Activated naive CD4-positive, alpha-beta T cell (primary cell): ENCODE measurements at places on chromosomes 2 and 18.

DNA sequence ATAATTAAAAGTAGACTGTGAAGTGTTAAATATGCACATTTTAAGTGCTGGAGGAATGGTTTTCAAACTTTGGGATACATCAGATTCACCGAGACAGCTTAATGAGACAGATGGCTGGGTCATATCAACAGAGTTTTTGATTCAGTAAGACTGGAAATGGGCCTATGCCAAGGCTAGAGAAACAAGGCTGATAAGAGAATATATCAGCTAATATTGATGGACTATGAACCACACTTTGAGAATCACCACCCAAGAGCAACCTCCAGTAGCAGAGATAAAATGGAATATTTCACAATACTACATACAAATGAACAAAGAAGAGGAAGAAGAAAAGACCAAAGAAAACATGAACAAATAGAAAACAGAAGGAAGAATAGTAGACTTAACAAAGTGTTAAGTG is 450.2 kb upstream of the KLHL29 start:
- no peak for DNase-seq

GRCh38 chr2:147098940-147099339 is 745.9 kb upstream of the ACVR2A start:
- DNase-seq: no peak

GRCh38 chr2:200438251-200438650 is 71.6 kb downstream of the KCTD18 start:
- DNase-seq: no peak

GRCh38 chr18:75343389-75343788 is 84.1 kb downstream of the SMIM21 start:
- no peak for DNase-seq

DNA sequence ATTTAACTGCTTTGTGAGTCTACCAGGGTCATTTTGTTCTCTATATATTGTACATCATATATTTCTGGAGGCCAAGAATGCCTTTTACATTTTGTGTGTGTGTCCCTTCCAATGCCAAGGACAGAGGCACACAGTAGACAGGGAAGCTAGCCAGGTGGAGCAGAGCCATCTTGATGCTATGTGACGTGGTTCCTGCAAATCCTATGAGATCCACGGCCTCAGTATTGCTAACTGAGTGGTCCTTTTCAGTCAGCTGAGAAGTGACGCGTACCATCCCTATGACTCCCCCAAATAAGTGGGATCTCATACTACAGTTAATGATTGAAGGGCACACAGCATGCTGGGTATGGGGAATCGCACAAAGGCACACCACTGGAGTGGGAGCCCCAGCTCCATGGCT is 27.3 kb downstream of the CCDC141 start:
- no peak for DNase-seq

DNA sequence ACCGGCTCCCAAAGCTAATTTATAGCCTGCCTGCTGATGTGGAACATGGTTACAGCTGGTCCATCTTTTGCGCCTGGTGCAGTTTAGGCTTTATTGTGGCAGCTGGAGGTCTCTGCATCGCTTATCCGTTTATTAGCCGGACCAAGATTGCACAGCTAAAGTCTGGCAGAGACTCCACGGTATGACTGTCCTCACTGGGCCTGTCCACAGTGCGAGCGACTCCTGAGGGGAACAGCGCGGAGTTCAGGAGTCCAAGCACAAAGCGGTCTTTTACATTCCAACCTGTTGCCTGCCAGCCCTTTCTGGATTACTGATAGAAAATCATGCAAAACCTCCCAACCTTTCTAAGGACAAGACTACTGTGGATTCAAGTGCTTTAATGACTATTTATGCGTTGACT is 51.4 kb downstream of the TMEM178A start:
- DNase-seq: no peak

DNA sequence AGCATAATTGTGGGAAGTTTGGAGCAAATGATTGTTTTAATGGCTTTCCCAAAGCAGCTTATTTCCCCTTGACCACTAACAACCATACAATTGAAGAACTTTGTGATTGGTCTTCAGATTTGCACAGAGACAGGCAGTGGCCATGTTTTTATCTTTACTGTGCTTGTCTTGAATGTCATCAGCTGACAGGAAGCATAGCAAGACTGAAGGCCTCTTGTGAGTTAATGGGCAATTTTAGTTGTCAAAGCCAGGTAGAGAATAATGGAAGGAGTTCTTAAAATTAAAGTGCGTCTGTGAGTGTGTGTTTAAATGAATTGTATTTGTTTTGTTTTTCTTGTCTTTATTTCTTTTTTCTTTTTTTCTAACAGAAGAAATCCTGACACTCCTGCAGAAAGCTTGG is 809.9 kb downstream of the TSN start:
- DNase-seq: no peak

- DNase-seq: no peak
Observed at GRCh38 chr2:88658881-88659537, 31.7 kb upstream of the EIF2AK3 start.

GRCh38 chr18:48693625-48694262 is 154.9 kb downstream of the CTIF start:
- no peak for DNase-seq

DNA sequence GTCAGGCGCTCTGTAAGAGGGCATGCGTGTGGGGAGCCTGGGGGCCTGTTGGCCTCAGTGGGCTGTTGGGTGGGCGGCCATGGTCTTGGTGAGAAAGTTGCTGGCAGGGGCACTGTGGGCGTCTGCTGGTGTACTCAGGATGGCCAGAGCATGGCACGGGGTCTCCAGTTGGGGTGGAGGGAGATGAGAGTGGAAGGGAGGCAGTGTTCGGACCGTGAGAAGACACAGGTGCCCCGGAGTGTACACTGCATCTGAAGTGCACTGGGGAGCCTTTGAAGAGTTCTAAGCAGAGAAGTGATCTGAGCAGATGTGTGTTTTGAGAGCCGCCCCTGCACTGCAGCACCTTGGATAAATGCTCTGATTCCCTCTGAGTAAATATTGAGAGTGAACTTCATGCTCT is 150.8 kb downstream of the LDLRAD4 start:
- DNase-seq: no peak

GRCh38 chr2:41488888-41489287 is 558.9 kb upstream of the PKDCC start:
- DNase-seq: no peak

GRCh38 chr2:191866195-191866594 is 19.3 kb upstream of the CAVIN2 start:
- no peak for DNase-seq

- no peak for DNase-seq
Observed at GRCh38 chr18:13136056-13136903, 82.3 kb upstream of the LDLRAD4 start.

- no peak for DNase-seq
Observed at GRCh38 chr2:125491663-125492062, 1164.3 kb upstream of the GYPC start.

GRCh38 chr2:186466743-186467142 is 19.3 kb upstream of the ZC3H15 start:
- no peak for DNase-seq

DNA sequence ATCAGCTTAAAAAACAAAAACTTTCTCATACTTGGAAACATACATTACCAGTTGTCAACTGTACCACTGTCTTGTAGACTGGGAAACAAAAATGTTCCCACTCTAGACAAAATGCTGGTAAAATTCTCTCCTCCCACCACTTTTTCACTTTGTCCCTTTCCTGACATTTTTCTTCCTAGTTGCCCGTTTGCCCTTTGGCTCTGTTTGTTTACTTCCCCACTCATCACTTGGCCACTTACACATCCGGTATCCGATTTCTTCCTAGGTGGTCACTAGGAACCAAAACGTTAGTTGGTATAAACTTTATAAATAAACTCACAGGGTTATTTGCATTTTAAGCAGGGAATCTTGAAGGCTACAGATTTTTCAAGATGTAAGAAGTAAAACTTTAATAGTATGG is 84.9 kb downstream of the METTL4 start:
- DNase-seq: no peak

GRCh38 chr2:229562472-229563127 is 151.8 kb downstream of the DNER start:
- DNase-seq: no peak

DNA sequence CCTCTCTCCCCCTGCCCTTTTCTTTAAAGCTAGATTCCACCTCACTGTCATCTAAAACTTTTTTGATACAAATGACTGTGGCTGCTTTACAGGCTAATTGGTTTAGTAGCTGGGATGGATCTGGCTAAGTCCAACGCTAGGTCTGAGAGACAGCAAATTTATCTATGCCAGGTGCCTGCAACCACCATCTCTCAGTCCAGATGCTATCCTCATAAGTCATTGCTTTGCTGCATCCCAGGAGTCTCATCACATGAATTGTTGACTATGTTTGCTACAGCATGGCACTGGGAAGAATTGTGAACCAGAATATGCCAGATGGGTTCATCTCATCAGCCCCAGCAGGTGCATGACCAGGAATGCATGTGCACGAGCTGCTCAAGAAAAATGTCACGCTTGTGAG is 100.0 kb upstream of the PID1 start:
- no peak for DNase-seq

GRCh38 chr2:174044556-174044955 is 79.4 kb upstream of the SP3 start:
- no peak for DNase-seq

- DNase-seq: no peak
Observed at GRCh38 chr2:77521931-77522470, at the start of gene LRRTM4. LRRTM4 (minus strand) TSS chr2:77522376.
